NCI-H524 treated with DMSO at 0.1 percent for 48 hours (cell line): ENCODE measurements at places on chromosomes 4 and X.

DNA sequence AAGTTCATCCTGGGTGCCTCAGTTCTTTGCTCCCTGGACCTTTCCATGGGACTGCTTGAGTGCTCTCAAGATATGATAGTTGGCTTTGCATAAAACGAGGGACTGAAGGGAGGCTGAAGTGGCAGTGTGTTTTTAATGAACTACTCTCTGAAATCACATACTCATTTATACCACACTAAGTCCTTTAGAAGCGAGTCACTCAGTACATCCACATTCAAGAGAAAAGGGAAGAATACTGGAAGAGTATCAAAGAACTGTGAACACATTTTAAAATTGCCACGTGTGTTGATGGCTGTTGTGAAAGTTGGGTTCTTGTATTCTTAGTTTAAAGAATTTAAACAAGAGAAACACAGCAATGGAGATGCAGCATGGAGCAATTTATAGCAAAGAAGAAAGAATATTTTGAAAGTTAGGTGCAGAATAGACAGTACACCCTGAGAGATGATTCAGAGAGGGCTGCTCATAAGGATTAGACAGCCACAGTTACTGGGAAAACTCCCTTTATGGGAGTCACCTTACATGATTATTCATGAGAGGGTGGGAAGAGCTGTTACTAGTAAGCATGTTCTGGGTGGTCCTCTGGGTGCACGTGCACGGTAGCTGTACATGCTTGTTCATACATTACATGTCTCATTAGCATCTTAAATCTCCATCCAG is 380.7 kb downstream of the ADGRL3 start:
- no peak for DNase-seq

DNA sequence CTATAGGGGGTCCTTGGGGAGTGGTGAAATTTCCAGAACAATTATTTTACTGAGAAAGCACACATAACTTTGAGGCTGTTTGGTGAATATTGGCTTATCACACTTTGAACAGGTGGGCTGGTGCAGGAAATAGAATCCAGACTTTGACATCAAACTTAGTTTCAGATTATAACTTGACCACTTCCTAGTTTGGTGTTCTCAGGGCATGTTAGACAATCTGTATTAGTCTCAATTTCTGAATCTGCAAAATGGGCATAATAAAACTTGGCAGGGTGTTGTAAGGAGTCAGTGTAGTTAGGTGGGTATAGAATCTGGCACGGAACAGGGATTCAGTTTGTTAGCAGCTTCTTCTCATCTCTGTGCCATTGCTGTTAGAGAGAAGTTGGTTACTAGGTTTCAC is 43.3 kb upstream of the MBNL3 start:
- DNase-seq = no peak

- DNase-seq = no peak
These were observed 296.1 kb upstream of the ANKRD50 start for GRCh38 chr4:125008676-125009075.

- DNase-seq = no peak
These were observed 12.3 kb downstream of the GPC4 start for GRCh38 chrX:133402830-133403625.

DNA sequence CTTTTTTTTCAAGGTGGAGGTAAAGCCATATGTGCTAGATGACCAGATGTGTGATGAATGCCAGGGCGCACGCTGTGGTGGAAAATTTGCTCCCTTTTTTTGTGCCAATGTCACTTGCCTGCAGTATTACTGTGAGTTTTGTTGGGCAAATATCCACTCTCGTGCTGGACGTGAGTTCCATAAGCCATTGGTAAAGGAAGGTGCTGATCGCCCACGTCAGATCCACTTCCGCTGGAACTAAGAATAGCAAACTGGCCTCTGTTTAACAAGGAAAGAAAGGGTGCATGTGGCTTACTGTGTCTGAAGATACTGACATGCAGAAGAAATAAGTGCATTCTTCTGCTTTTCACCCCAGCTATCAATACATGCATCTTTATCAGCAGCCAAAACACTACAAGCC is 63.9 kb downstream of the CPEB2 start:
- no peak for DNase-seq

GRCh38 chr4:108008721-108009120 is 19.0 kb downstream of the HADH start:
- DNase-seq = no peak

DNA sequence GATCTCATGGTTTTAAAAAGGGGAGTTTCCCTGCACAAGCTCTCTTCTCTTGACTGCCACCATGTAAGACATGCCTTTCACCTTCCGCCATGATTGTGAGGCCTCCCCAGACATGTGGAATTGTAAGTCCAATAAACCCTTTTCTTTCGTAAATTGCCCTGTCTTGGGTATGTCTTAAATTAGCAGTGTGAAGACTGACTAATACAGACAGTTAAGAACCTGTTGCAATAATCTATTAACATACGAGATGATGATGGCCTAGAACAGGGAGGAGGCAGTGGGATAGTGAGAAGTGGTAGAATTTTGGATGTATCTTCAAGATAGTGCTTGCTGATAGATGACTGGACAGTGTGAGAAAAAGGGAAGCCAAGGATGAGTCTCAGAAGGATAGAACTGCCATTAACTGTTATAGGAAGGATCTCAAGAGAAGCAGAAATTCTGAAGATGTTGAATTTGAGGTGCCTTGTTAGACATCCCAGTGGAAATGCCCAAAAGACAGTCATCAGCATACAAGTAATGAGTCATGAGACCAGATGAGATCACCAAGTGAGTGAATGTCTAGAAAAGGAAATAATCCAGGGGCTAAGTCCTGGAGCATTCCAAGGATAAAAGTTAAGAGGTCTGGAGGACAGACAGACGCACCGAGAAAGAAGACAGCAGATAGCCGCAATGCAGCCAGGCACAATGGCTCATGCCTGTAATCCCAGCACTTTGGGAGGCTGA is 38.8 kb upstream of the UGDH start:
- DNase-seq = no peak

GRCh38 chrX:68832516-68833447 is 4.0 kb downstream of the EFNB1 start:
- no peak for DNase-seq

GRCh38 chr4:84224522-84224921 is 274.6 kb downstream of the NKX6-1 start:
- DNase-seq = no peak

- peak; percentile 46 for DNase-seq
These were observed 51.5 kb upstream of the TRIM2 start for GRCh38 chr4:153152501-153153338.

GRCh38 chr4:6694177-6694901 is 661 bp downstream of the S100P start:
- no peak for DNase-seq

DNA sequence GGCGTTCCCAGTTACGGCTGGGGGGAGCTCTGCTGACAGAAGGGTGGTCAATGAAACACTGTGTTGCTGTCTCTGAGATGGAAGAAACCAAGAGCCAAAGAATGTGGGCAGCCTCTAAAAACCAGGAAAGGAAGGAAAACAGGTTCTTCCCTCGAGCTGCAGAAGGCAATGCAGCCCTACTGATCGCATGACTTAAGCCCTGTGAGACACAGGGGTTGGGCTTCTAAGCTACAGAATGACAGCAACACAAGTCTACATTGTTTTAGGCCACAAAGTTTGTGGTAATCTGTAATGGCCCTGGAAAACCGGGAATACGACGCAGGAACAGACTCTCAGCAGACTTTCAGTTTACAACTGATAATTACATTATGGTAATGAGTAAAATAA is 38.2 kb upstream of the MTNR1A start:
- no peak for DNase-seq

DNA sequence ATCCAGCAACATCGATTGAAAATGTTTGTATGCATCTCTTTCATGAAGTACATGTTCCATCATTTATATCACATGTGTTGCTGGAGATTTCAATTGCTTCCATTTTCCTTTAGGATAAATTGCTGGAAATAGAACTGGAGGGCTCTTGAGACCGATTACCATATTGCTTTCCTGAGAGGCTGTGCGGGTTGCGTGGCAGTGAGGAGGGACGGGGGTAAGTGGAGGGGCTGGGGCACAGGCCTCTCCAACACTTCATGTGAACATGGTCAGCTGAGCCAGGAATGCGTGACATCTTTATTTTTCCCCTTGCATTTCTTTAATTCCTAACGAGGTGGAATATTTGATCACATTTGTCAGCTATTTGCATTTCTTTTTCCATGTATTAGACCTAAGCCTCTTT is 144.6 kb downstream of the TBL1X start:
- DNase-seq = no peak

- DNase-seq = no peak
These were observed 223.8 kb upstream of the BOD1L1 start for GRCh38 chr4:13851085-13851940.

DNA sequence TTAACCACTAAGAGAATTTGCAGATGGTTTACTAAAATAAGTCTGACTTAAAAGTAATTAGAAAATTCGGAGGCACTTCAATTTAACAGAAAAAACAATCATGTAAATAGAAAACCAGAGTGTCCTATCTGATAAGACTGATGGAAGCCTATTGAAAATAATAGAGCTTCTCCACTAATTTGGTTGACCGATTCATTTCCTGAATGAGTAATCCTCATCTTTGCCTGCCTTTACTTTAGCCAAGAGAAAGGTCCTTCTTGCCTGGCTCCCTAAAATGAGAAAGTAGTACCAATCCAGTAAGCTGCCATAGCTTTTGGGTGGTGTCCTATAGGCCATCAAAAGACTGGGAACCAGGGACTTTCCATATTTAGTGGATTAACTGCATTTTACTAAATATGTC is 48.4 kb downstream of the KCNIP4 start:
- DNase-seq = no peak

- no peak for DNase-seq
These were observed 1.2 kb upstream of the CCNG2 start for GRCh38 chr4:77155631-77156452.

- DNase-seq = no peak
These were observed 13.0 kb upstream of the TMEM156 start for GRCh38 chr4:39044956-39045826.

- peak; percentile 21 for DNase-seq
These were observed at the start of gene STK26 for GRCh38 chrX:132022967-132023895. TSS of gene STK26 (plus strand) at chrX:132023302. CDS start at chrX:132023618, 316 bp downstream.

DNA sequence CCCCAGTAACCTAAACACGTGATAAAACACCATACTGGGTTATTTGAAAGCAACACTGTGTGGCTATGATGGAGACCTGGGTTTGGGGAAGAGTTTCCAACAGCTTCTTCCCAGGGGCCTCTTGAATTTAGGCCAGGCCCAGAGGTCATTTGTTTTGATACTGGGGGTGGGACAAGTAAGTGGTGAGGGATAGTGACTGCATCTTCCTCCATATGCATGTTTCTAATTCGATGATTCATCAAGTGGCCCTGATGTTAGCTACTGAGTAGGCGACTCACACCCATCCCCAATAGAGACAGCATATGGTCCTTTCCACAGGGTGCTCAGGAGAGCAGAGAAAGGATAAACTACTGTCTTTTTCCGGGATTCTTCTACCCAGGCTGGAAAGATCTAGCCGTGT is 2.7 kb downstream of the NDP start:
- DNase-seq = peak; percentile 32

DNA sequence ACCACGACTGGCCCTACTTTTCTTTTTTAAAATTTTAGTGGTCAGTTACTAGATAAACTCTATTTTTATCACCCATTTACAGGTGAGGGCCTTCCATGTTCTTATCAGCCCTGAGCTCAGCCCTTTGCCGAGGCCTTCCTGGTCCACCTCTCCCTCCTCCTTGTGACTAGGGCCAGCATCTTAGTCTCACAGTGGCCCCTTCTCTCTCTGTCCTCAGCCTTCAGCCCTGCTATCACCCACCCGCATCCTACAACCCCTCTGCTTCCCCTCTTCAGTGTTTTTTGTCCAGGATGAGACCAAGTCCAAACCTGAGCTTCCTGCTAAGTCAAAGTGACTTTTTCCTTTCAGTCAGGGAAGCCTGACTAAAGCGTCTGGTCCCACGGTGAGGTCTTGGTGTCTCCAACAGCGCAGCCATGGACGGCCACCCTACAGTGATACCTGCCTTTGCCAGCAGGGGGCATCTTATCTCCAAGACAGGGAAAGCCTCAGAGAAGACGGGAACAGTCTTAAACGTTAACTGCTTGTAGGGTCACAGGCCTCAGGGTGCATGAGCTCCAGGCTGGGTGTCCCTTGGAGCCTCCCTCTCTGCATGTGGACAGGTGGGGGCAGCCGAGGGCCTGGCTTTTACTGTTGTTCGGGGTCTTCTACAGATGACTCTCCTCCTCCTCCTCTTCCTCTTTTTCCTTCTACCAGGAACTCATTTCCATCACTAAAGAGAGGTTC is 11.7 kb upstream of the GAGE10 start:
- peak; percentile 11 for DNase-seq
